ENCODE measurements at places on chromosomes 4 and X. TPM values are rescaled to one million over a fixed set of nuclear protein-coding genes. Genes with fewer than 3 reads are reported as not detected.

Gene CXCL5
- 31.0 TPM for total RNA-seq

Gene CFAP47
- total RNA-seq = not detected

Gene RTL3
- total RNA-seq = 0.15 TPM

Gene COL25A1
- not detected for total RNA-seq

Gene DKK2
- not detected for total RNA-seq

Gene GATA1
- total RNA-seq = not detected

Gene DRD5
- not detected for total RNA-seq

Gene VCX3A
- not detected for total RNA-seq

Gene SLC7A11
- 18.7 TPM for total RNA-seq

Gene WDR17
- 1.3 TPM for total RNA-seq

Gene SLITRK4
- total RNA-seq = not detected

Gene RAB33A
- 0.13 TPM for total RNA-seq

Gene PDE5A
- 0.62 TPM for total RNA-seq

Gene CCDC110
- total RNA-seq = not detected

Gene ATOH1
- total RNA-seq = not detected

Gene CXCL8
- 6.0 TPM for total RNA-seq

Gene PAGE2B
- total RNA-seq = not detected

Gene RHOXF2
- total RNA-seq = not detected

Gene GYPE
- not detected for total RNA-seq
